Suppressor macrophage treated with lipopolysaccharide for 4 hours (primary cell): ENCODE measurements at places on chromosomes 3 and 15.

- DNase-seq: peak; percentile 46
Observed at GRCh38 chr15:82543160-82543559, 2.9 kb upstream of the RPS17 start.

DNA sequence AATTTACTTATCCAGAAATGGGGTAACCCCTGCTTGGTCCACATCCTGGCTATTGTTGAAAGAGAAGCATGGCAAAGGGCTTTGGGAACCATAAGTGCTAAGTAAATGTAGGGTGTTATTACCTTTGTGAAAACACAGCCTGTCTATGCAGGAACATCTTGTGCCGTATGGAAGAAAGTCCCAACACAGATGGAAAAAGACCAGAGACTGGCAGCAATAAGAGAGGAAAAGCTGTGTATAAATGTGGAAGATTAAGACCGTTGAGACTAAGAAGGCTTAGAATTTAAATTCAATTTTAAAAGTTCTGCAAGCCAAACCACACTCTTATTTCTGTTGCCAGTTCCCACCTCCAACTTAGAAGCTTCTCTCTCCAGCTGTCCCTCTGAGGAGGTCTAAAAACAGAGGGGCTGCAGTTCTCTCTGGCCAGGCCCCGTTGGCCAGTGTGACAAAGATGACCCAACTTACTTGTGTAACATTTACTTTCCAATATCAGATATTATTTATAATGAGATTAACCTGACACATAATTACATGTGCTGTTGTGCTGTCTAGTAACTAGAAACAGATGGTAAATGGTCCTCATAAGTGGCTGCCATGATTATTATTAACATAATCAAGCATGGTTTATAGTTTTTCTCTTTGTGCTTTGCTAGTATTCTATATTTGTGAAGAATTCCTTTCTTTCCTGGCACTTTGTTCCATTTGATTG is 7.0 kb downstream of the MINDY4B start:
- no peak for DNase-seq

- no peak for DNase-seq
Observed at GRCh38 chr15:56672721-56673120, 60.6 kb downstream of the ZNF280D start.

GRCh38 chr15:58666957-58667356 is 82.5 kb downstream of the ADAM10 start:
- peak; percentile 69 for DNase-seq

DNA sequence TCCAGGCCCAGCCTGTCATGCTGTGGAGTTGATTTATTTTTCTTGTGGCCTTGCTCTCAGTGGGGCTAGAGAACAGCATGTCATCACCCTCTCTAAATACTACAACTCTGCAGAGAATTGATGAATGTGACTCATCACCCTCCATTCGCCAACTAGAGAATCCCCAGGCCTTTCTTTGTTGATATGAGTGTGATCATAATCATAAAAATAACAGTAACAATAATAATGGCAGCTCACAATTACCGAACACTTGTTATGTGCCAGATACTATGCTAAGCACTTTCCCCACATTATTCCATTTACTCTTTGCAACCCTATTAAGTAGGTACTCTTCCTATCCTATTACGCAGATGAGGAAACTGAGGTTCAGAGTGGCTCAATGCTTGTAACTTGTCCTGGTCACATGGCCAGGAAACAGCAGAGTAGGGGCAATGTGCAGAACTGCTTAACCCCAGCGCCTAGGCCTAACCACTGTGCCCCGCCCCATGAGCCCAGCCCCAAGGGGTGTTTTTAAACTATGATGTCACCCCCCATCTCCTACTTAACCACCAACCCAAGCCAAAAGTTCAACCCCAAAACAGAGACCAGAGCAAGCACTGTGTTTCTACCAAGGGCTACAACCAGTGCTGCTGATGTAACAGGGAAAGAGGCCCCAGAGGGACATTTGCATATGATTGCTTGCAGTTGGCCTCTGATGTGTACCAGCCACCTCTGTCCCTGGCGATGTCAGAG is 104.5 kb downstream of the ADCY5 start:
- no peak for DNase-seq

GRCh38 chr15:62457100-62457499 is 292.0 kb upstream of the C2CD4B start:
- no peak for DNase-seq

DNA sequence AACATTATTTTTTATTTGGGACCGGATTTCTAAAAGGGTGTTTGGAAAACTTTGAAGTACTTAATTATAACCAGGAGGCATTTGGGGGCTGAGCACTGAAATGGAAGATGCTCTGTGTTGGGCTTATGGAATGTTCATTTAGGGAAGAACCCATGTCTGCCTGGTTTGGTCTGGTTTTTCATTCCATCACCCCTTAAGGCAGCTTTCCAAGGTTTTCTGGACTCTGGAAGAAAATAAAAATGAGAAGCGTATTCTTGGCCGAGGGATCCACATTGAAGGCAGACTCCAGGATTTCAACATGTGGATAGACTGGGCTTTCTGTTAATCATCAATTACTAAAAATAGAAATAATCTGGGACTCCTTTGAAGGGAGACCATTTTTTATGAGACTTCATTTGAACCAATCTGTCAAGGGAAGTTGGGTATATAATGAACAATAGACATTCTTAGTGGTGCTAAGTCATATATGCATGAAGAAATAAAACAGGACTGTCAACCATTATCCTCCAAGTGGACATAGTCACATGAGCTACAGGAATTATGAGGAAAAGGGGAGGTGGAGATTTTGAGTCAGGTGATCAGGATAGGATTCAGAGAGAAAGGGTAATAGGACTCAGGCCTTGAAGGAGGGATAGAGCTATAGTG is 270.5 kb upstream of the ADAMTS9 start:
- DNase-seq: no peak

DNA sequence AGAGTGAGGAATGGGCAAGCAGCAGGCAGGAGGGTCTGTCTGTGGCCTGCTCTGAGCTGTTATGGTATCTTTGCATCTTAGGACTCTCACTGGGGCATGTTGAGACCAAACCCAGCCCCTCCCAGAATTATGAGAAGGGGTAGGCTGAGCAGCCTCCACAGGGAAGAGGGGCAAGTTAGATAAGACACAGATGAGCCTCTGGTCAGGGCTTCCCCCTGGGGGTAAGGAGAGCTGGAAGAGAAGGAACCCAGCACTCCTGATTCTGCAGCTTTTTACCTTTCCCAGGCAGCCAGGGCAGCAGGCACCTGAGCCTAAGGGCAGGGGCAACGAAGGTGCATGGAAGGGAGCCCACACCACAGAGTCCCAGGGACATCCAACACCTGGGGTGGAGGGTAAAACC is 19.3 kb downstream of the DUOX1 start:
- DNase-seq: no peak

- no peak for DNase-seq
Observed at GRCh38 chr3:106125321-106125720, 256.5 kb upstream of the CBLB start.

- no peak for DNase-seq
Observed at GRCh38 chr3:53726643-53727042, 119.6 kb downstream of the CHDH start.

DNA sequence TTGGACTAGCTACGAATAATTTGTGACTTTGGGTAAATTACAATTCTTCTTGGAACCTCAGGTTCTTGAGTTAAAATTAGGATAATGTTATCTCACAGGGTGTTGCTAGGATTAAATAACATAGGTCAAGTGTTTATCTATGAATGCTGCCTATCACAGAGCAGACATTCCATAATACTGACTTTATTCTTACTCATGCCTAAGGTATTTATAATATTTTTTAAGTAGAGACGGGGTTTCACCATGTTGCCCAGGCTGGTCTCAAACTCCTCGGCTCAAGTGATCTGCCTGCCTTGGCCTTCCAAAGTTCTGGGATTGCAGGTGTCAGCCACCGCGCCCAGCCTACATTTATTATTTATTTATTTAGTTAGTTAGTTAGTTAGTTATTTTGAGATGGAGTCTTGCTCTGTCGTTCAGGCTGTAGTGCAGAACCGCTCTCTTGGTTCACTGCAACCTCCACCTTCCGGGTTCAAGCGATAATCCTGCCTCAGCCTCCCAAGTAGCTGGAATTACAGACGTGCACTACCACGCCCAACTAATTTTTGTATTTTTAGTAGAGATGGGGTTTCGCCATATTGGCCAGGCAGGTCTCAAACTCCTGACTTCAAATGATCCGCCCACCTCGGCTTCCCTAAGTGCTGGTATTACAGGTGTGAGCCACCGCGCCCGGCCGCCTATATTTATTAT is 741 bp upstream of the ZNF106 start:
- DNase-seq: no peak

DNA sequence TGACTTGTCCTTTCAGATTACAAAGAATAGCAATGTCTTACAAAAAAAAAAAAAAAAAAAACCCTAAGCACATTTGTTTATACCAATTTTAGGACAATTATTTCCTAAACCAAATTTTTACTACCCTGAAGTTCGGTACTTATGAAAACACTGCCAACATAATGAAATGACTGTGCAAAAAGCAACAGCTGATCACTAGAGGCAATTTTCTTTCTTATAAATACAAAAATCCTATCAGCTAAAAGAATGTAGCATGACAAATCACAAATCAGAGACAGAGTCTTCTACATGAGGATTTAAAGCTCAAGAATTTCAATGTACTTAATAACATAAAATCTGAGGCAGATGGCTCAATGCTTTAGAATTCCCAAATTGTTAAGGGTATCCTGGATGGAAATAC is 191.8 kb downstream of the MAGI1 start:
- no peak for DNase-seq

DNA sequence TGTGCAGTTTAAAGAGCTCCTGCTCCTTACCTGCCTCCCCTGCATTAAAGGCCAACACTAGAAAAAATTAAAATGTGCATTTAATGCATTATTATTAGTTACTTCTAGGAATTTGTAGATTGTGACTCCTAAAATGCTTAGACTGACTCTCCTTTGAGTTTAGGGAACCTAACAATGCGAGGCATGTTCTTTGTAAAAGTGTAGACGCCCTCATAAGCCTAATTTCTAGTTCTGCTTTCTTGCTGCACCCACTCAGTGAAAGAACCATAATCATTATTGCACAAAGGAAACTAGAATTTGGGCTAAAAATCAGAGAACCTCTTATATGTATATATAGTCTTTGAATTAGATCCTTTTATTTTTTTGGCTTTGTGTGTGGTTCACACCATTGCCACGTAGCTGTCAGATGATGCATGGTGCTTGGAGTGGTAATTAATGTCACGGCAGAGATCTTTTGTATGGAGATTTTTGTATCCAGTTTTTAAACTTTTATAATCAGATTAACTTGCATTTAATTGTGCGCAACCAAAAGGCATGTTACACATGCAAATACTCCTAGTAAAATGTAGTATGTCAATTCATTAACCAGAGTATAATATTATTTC is 710 bp downstream of the ABHD10 start:
- peak; percentile 70 for DNase-seq

GRCh38 chr15:92629975-92630626 is 25.5 kb downstream of the FAM174B start:
- no peak for DNase-seq

- no peak for DNase-seq
Observed at GRCh38 chr15:25892126-25892525, 29.0 kb upstream of the ATP10A start.
